ENCODE measurements at places on chromosomes 4 and X. TPM values are rescaled to one million over a fixed set of nuclear protein-coding genes. Genes with fewer than 3 reads are reported as not detected.

GRCh38 chr4:123348946-123349345, 47.6 kb upstream of the SPRY1 start:
- no peak for DNase-seq

GRCh38 chr4:74117024-74117534, 18.1 kb upstream of the CXCL2 start:
- peak; percentile 98 for DNase-seq

DNA sequence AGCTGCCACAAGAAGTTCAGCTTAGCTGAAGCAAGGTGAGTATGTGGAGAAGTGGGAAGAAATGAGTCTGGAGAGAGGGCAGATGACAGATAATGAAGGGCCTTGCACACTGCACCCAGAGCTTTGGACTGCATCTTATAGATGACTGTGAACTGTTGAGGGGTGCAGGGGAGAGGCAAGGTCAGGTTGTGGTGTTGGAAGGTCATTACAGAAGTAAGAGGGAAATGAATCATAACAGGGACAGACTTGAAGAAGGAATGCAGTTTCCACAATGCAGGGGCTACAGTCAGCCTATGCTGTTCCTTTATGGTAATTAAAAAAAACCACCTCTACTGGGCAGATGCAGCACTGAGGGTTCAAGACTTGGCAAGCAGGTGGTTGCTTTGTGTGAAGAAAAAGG, 4.8 kb upstream of the IGFBP7 start:
- peak; percentile 88 for DNase-seq

The TMPRSS11D gene
- not detected for total RNA-seq

DNA sequence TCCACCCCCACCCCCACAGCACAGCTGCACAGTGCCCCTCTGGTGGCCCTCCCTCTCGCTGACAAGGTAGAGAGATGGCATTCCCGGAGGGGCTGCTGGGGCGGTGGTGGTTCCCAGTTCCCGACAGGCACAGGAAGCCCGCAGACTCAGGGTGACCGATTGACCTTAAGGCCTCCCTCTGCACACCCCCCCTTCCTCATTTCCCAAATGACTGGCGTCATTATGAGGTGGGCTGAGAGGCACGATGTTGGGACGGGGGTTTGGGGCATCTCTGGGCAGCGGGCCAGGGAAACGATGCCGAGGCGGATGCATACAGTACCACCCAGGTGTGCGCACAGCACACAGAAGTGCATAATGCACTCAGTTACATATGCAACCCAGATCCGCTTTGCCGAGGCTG, 3.5 kb upstream of the TIMP1 start:
- no peak for DNase-seq
